ENCODE measurements at places on chromosomes 6 and 20.

- DNase-seq: peak; percentile 46
These were observed 191.7 kb upstream of the BTBD3 start for GRCh38 chr20:11726026-11726425.

GRCh38 chr6:87669051-87669450 lies 33.0 kb downstream of the AKIRIN2 start:
- no peak for DNase-seq

DNA sequence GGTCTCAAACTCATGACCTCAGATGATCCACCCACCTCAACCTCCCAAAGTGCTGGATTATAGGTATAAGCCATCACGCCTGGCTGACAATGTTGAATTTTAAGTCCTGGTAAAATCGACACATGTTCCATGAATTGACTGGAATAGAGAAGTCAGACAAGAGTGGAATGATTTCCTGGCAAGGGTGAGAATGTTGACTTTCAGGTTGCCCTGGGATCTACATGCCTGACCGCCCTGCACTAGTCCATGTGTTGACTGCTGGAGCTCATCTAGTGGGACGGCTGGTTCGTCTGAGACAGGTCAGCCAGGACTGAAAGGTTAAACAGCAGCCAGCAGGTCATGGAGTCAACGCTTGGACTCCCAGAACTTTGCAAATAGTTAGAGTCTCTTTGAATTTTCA lies 88.8 kb downstream of the SASH1 start:
- no peak for DNase-seq

DNA sequence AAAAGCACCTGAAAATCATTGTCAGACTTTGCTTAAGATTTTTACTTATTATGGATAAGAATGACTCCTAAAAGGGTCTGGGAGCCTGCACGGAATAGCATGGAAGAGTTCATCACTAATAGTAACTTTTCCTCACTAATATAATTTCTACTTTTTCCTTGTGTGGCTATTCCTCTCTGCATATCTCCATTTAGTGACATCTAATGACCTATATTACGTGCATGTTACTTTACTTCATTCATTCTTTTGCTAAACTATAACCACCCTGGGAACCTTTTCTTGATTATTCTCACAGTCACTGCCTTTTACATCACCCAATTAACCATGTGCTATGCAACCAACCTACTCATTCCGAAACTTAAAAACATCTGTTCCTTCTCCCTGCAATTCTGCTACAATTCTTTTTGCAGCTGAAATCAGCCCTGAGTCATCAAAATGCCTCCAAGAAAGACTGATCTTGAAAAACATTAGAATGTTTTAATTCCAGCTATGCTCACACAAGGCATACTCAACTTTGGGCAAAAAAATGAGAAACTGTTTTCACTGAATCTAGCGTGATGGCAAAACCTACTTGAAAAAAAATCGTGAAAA lies 313.3 kb downstream of the RNGTT start:
- peak; percentile 80 for DNase-seq

DNA sequence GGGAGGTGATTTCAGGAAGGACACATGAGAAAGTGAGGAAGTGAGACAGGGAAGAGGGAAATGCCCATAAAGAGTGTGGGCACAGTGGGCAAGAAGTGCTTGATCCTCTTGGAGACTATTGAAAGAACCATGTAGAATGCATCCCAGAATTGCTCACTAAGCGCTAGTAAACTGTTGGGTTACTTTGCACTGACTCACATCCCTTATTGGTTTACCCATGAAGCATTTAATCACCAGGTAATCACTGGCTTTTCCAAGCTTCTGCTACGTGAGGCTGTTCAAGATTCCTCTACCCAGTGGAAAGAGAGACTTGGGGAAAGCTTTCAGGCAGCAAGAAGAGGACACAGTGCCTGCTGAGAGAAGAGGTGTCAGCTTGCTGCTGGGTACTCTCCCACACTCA lies 410.0 kb upstream of the JAG1 start:
- DNase-seq: no peak

GRCh38 chr20:54290636-54291035 lies 82.7 kb downstream of the PFDN4 start:
- DNase-seq: no peak

DNA sequence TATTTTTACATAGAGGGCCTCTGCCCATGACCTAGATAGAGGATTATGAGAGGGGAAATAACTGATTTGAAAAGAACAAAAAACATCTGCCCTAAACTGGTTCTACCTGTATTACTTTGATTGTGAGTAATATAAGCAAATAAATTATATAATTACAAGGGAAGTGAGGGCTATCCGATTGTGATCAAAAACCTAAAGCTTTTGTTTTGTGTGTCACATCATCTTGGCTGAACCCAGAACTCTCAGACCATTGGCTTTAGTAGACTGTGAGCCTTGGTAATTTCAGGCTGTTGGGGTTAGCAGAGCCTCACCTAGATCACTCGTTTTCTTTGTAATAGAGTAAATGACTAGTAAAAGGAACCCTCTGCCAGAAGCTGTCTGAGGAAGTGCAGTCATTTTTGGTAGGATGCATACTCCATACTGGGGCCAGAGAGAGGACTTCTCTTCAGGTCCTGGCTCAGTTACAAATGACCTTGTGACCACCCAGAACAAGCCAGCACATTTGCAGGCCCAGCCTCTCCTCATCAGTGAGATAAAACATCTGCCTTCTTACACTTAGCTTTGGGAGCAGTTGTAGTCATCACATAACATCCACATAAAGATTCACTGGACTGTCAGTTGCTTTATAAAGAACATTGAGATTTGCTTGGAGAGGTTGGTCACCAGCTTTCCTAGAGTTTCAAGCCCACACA lies 13.5 kb downstream of the STK35 start:
- DNase-seq: no peak

DNA sequence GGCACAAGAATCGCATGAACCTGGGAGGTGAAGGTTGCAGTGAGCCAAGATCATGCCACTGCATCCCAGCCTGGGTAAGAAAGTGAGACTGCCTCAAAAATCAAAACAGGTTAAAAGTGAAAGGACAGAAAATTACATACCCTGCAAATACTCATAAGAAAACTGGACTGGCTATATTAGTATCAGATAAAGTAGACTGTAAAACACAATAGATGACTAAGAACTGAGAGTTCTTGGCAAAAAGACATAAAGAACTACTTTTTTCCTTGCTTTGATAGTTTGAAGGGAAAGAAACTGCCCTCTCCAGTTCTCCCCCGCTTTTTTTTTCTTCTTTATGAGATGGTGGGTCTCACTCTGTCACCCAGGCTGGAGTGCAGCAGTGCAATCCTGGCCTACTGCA lies 17.0 kb downstream of the SNX3 start:
- no peak for DNase-seq

- no peak for DNase-seq
These were observed 32.7 kb upstream of the SNAP25 start for GRCh38 chr20:10185741-10186558.

GRCh38 chr20:25460566-25461280 lies 53.2 kb downstream of the GINS1 start:
- DNase-seq: no peak

DNA sequence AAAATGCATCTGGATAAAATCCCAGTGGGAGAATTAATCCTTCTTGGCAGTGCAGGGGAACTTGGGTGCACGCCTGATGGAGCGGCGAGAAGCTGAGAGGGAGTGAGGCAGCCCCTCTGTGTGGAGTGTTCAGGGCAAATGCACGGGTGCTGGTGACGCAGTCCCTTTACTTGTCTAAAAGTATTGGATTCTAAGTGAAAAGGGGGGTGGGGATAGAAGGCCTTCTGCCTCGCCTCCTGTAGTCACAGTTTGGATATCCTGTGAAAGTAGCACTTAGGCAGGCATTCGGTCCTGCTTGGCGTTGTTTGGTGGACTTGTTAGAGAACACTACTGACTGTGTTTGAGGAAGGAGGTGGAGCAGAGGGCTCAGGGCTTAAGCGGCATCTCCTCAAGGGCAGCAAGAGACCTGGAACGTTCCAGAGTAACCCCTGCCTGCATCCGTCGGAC lies 39.3 kb downstream of the PHACTR3 start:
- no peak for DNase-seq

DNA sequence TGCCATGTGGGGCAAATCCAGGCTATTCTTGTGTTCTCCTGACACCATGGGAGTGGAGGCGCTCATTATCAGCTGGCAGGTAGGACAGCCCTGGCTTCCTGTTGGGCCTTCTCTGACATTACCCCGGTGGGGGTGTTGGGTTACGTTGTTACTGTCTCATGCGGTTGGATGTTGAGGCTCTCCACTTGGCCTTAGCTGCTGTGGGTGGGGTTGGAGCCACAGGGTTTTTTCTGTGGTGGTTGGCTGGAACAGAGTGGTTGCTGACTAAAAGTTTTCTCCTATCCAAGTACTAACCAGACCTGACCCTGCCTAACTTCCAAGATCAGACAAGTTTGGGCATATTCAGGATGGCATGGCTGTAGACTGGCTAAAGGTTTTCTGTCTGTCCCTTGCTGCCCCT lies 20.2 kb downstream of the RIPK1 start:
- DNase-seq: peak; percentile 5

DNA sequence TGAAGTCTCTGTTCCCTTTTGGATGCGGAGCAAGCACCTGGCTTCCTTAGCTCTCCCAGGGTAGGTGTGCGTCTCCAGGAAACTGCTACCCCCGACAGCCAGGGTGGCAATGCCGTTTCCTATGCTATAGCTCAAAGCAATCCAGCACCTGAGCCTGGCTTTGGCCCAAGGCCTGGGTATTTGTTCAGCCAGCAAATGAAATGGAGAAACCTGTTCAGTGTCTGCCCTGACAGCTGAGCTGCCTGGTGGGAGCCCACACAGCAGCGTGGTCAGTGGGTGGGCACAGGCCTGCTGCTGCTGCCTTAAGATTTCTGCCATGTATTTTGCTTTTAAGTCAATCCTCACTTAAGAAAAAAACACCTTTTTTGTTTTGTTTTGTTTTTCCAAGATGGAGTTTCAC lies 13.7 kb downstream of the SPATA2 start:
- DNase-seq: no peak

DNA sequence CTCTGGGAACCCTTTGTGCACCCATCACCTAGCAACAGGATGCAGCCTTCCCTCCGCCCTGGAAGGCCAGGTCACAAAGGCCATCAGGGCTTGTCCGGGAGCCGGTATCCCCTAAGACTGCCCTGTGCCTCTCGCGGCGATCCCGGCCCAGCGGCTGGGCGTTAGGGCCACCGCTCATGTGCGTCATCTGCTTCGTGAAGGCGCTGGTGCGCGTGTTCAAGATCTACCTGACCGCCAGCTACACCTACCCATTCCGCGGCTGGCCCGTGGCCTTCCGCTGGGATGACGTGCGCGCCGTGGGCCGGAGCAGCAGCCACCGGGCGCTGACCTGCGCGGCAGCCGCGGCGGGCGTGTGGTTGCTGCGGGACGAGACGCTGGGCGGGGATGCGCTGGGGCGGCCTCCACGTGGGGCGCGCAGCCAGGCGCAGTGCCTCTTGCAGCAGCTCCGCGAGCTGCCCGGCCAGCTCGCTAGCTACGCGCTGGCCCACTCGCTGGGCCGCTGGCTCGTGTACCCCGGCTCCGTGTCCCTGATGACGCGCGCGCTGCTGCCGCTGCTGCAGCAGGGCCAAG lies at the start of gene ABHD16B:
Gene ABHD16B (plus strand): TSS at position 134 of the 570 bp plus-strand sequence. CDS start 43 bp downstream, at position 177.
- DNase-seq: no peak

DNA sequence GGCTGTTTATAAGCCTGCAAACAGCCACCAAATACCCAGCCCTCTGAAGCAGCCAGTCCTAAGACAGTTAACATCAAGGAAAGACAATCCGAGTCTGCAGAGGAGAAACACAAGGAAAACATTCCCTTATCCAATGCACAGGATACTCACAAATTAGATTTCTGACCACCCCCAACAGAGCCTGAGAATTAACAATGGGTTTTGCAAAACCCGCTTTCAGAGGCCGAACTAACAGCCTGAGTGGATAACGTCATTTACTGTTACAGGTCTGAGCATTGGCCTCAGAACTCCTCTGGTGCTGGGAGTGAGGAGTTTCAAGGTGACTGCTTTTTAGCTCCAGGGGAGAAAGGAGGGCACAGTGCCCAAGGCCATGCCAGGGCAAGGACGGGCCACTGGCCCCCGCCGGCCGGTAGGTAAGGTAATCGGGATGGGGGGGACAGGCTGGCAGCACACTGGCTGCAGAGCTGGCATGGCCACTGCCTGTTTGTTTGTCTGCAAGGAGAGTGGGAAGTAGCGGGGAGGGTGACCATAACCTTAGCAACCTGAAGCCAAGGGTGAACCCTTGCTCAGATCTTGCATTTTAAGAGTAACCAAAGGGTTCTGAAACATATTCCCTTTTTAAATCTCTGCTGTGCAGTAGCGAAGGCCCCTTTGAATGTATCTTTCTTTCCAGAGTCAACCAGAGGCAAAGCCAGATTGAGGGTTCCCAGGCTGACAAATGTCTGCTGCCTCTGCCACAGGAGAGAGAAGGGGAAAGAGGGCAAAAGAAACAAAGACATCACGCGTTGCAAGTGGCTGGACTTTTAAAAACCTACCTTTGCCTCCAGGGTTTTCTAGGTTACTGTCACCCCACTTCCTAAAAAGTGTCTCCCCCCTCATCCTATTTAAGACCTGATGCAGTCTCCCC lies 3.9 kb downstream of the ZMYND8 start:
- DNase-seq: no peak

DNA sequence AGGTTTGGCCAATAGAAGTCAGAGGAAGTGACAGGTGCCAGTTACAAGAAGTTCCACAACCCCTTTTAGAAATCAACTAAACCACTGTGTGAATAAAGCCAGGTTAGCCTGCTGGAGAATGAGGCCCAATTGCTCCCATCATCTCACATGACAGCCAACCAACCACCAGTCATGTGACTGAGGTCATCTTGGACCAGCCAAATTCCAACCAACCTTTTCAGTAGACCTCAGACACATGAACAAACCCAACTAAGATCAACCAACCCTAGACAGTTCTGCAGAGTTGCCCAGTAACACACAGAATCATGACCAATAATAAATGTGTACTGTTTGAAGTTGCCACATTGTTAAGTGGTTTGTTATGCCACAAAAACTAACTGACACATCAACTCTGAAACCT lies 44.6 kb upstream of the GGTLC1 start:
- no peak for DNase-seq

DNA sequence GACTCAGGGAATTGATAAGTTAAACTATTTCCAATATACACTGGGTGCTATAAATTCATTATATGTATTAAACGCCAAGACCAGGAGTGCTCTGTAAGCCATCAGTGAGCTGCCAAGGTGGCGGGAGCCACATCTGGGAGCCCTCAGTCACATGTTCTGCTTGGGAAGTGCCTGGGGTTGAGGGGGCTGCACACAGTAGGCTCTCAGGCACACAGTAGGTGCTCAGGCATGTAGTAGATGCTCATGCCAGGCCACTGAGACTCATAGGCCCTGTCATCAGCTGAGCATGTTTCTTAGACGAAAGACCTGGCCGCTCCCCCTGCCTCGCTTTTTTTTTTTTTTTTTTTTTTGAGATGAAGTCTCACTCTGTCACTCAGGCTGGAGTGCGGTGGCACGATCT lies 83.3 kb upstream of the BHLHE23 start:
- DNase-seq: no peak

- DNase-seq: no peak
These were observed 122.0 kb upstream of the BMP5 start for GRCh38 chr6:55997223-55997874.

- no peak for DNase-seq
These were observed 320.9 kb upstream of the SASH1 start for GRCh38 chr6:148021699-148022098.

DNA sequence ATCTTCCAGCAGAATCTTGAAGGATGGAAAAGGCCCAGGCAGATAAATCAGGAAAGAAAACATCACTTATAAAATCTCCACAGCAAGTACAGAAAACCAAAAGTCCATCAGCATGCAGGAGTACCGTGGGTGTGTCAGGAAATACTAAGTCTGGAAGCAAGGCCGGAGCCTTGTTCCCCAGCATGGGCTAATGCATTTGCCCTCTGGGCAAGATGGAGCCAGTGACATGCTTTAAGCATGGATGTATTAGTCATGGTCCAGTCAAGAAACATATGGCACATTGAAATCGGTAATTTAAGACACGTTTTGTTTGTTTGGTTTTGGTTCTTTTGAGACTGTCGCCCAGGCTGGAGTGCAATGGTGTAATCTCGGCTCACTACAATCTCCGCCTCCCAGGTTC lies 506.0 kb upstream of the JARID2 start:
- DNase-seq: no peak

Data from fibroblast of skin of right biceps (primary cell).